HuH-7 (cell line): ENCODE measurements at places on chromosomes 4 and X.

GRCh38 chrX:41326431-41326830, 7.5 kb upstream of the DDX3X start:
- DNase-seq: no peak

- peak; percentile 80 for DNase-seq
Measured at GRCh38 chr4:119212234-119212963, at the start of gene USP53. USP53 (plus strand) TSS chr4:119212713; CDS start chr4:119239760, 27,047 bp downstream.

- no peak for DNase-seq
Measured at GRCh38 chr4:156738766-156739165, 232.8 kb downstream of the PDGFC start.

GRCh38 chrX:54994099-54994498, at the start of gene PFKFB1:
PFKFB1 (minus strand) TSS chrX:54994188; CDS start chrX:54994007, 181 bp downstream.
- DNase-seq: no peak

- DNase-seq: no peak
Measured at GRCh38 chrX:22968494-22968893, 31.3 kb upstream of the DDX53 start.

GRCh38 chrX:115892056-115892708, 278.4 kb upstream of the AGTR2 start:
- DNase-seq: no peak

DNA sequence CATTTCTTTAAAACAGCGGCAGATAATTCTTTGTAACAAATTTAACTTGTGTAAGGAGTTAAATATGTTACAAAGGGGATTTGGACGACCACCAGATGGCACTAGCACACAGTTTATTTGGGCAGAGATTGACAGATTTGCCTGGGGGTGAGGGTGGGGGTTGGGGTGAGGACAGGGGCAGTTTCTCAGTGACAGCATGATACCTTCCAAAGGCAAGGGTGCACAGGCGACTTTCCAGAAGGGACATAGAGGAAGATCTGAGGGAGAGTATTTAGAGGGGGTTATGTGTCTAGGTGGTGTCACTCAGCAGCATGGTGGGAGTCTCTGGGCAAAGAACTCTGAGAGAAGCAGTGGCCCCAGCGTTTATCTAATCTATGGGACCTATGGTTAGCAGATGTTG, 9.6 kb upstream of the TMA16 start:
- DNase-seq: peak; percentile 40

DNA sequence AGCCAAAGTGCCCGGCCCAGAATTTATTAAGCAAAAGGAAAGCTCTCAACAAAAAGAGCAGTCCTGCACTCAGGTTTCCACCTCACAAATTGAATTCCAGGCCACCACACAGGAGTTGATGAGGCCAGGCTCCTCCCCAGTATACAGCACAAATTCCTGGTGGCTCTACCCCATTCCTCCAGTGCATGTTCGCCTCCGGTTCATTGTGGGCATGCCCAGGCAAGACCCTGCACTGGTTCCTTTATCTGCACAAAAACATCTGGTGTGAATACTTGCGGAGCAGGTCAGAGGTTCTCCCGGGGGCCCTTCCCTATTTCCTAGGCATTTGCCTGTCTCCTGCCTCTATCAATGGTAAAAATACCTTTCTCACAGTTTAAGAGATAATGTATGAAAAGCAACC, 195.2 kb upstream of the ANXA10 start:
- no peak for DNase-seq

DNA sequence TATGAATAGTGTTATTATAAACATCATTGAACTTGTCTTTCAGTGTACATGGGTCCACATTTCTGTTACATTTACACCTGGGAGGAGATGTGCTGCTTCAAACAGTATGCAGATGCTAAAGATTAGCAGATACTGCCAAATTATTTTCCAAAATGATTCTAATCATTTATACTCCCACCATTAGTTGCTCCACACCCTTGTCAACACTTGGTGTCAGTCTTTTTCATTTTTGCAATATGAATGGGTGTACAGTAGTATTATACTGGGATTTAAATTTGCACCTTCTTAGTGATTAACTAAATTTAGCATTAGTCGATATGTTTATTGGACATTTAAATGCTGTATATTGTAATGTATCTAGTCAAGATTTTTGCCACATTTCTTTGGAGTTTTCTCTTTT, 131.6 kb upstream of the GRID2 start:
- DNase-seq: no peak

GRCh38 chr4:28351826-28352225, 1491.2 kb downstream of the STIM2 start:
- DNase-seq: no peak

DNA sequence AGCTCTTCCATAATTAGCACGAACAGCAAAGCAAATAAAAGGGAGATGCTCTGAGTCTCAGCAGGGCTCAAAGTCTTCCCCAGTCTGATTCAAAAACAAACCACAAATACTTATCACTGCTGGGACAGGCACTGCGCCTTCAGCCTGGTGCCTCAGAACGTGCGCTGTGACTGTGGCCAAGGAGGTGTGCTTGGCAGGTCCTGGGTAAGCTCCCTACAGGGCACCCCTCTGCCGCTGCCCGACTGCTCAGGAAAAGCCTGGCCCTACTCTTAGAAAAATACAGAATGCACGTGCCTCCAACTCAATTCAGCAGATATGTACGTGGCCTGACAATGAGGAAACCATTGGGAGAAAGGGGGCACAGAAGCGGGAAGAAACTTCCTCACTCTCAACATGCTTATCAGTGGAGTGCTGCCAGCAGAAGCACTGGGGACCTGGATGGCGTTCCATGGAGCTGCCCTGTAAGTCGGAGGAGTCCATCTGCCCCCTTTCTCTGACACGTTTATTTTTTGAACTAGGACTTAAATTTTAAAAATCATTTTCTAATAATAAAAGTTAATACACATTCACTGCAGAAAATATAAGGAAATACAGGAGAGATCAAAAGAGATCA, 86.8 kb downstream of the GATB start:
- no peak for DNase-seq

- no peak for DNase-seq
Measured at GRCh38 chr4:14168919-14169318, 541.4 kb upstream of the BOD1L1 start.

DNA sequence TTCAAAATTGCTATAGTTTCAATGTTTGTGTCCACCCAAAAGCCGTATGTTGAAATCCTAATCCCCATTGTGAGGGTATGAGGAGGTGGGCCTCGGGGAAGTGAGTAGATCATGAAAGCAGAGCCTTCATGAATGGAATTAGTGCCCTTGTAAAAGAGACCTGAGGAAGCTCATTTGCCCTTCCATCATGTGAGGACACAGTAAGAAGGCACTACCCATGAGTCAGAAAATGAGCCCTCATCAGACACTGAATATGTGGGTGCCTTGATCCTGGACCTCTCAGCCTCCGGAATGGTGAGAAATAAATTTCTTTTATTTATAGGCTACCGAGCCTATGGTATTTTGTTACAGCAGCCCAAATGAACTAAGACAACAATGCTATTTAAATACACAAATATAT, 57.7 kb upstream of the EFHC2 start:
- no peak for DNase-seq

- DNase-seq: no peak
Measured at GRCh38 chr4:1338752-1339414, 8.1 kb upstream of the UVSSA start.

DNA sequence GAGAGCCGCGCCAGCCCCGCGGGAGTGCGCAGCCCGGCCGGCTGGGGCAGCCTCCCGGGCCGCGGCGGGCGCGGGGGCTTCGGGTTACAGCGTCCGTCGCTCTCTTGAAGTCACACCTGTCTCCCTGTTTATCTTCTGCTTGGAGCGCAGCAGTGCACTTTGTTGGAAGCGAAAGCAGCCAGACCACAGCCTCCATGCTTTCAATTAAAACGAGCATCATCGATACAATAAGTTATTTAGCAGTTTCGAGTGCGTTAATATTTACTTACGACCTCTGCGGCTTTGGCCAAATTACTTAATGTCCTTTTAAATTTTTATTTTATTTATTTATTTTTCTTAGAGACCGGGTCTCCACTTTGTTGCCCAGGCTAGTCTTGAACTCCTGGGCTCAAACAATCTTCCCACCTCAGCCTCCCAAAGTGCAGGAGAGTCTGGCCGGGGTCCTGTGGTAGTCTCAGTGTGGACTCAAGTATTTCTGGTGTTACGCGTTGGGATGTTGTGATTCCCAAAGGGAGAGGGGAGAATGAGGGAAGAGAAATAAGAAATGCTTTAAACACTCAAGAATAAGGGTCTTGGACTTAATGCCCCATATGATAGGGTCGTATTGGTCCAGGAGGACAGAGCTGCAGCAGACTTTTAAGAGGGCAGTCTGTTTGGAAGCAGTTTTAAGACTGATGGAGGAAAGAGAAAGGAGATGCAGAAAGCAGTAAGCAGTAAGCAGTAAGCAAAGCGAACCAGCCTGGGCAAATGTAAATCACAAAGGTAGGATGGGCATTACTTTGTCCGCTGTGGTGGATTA, 504 bp upstream of the PDLIM3 start:
- no peak for DNase-seq

GRCh38 chrX:132022198-132022966, 720 bp upstream of the STK26 start:
- peak; percentile 18 for DNase-seq

DNA sequence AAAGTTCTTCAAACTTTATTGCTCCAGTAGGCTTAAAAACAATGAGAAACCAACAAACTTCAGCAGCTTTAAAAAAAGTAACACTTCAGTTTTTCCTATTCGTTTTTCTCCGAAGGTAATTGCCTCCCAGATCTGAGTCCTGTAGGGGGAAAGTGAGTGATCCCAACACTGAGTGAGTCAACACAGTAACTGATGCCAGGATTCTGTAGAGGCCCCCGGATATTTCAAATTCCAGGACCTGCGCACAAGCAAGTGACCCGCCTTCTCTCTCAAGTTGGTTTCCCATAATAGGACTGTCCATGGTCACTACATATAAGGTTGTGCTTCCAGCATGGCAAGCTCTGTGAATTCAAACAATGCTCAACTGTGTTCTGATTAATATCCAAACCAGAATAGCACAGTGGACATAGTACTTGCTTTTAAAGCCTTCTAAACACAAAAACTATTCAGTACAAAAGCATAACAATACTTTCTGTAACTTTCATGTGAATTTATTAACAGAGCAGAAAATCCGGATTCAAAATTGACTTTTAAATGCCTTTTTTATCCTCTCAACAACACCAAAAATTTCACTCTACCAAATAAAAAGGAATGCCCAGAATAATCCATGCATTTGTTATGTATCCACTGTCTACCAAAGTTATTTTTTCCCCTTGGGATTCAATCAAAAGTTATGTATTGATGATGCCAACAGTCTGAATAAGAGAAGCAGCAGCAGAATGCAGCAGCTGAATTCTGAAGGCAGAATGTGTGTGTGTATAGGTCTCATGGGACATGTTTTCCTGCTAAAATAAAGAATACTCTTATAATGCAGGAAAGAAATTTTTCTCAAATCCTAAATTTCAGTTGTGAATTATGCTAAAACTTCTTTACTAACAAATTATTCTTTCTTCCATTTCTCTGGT, at the start of gene DMD:
DMD (minus strand) TSS at position 194 of the 905 bp plus-strand sequence. CDS start 237 bp downstream, outside the sequence.
- DNase-seq: no peak

DNA sequence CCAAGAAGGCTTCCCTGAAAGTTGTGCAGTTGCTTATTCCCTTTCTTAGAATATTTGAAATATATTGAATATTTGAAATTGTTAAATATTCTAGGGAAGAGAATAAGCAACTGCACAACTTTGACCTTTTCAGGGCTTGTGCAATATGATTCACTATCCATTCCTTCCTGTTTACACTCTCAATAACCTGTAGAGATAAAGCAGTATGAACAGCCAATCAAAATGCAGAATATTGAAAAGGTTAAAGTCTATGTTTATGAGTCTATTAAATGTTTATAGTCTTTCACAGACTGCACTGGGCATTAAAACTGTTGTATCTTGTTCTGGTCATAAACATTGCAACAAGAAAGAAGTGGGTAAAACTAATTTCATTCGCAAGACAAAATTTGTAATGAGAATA, 13.8 kb downstream of the POU3F4 start:
- DNase-seq: no peak

DNA sequence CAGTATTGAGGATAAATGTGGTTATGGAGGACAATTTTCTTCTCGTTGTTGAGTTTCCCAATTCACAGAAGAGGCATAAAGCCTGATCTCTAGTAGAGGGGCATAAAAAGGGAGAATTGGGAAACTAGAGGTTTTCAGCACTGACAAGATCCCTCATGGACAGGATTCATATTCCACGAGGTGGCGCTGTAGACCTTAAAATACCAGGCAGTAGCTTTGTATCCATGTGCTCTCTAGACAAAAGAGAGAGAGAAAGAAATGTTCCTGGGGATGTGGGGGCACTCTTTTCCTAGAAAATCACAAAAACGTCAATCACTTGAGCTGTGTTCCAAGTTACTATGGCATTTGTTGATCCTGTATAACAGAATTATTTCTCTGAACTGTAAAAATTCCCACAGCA, 128.3 kb downstream of the MAGEE1 start:
- DNase-seq: peak; percentile 8

- peak; percentile 10 for DNase-seq
Measured at GRCh38 chr4:106201373-106201772, 114.6 kb downstream of the TBCK start.

DNA sequence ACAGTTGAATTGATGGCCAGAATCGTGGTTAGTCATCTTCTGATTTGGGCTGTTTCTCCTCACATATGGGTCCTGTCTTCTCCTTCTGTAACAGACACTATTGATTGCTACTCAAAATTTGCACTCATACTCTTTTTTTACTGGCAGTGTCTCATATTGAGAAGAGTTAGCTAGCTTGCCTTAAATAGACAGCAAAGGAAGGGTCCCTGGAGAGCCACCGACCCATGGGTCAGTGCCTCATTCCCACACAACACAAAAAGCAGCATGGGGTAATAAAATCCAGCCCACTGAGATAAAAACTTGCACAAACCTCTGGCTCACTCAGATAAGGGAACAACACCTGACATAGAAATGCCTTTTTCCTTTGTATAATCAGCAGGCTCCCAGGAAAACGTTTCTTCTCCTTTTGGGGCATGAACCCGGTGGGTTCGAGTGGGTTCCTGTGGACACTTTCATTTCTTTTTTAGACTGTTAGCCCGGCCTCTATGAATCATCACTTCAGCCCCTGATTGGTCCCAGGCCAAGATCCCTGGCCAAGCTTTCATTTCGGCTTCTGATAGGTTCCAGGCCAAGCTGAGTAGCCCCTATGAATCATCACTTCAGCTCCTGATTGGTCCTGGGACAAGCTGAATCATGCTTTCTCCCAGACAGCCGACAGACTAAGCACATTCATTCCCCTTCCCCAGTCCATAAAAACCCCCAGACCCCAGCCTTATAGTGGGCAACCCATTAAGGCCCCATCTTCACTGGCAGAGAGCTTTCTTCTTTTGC, 408.1 kb downstream of the DCAF12L2 start:
- DNase-seq: no peak

- no peak for DNase-seq
Measured at GRCh38 chrX:136417806-136418205, 69.9 kb upstream of the BRS3 start.

- DNase-seq: no peak
Measured at GRCh38 chrX:15948318-15948660, 93.7 kb upstream of the AP1S2 start.

DNA sequence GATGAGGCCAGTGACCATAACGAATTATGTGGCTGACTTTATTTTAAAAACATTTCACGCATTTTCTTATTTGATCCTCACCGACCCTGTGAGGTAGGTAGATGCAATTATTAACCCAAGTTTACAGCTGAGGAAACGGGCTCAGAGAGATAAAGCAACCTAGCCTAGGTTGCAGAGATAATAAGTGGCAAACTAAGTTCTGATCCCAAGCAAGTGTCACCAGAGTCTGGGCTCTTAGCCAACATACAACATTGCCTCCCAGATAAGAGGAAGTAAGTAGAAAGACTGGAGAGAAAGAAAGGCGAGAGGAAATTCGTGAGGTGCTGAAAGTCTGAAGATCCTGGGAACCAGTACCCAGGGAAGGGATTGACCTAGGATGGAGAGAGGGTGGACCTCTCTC, 77.4 kb upstream of the GPR50 start:
- no peak for DNase-seq

GRCh38 chr4:87442889-87443288, 20.5 kb downstream of the NUDT9 start:
- no peak for DNase-seq
